Renal cortical epithelial cell (primary cell): ENCODE measurements at places on chromosomes 12 and 14. TPM values are rescaled to one million over a fixed set of nuclear protein-coding genes. Genes with fewer than 3 reads are reported as not detected.

The PTGER2 gene
- 8.7 and 41.3 TPM in 2 replicates for total RNA-seq

The SLC10A1 gene
- not detected in 2 replicates for total RNA-seq

The KLRC2 gene
- total RNA-seq: 0.87 TPM in 1 of 2 replicates, not detected in the other

The PPM1H gene
- total RNA-seq: 27.1 and 36.6 TPM in 2 replicates

DNA sequence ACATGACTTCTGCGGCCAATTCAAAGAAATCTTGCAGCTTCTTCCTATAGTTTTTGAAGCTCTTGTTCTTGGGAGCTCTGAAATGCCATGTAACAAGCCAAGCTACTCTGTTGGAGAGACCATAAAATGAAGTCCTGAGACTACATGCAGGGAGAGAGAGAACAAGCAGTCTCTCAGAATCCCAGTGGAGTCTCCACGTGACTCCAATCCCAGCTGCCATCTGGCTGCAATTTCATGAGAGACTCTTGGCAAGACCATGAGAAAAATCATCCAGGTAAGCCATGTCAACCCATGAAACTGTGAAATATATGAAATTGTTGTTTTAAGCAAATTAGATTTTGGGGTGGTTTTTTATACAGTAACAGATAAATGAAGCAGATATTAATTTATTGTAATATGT is 54.4 kb downstream of the KLRG1 start:
- DNase-seq: no peak

DNA sequence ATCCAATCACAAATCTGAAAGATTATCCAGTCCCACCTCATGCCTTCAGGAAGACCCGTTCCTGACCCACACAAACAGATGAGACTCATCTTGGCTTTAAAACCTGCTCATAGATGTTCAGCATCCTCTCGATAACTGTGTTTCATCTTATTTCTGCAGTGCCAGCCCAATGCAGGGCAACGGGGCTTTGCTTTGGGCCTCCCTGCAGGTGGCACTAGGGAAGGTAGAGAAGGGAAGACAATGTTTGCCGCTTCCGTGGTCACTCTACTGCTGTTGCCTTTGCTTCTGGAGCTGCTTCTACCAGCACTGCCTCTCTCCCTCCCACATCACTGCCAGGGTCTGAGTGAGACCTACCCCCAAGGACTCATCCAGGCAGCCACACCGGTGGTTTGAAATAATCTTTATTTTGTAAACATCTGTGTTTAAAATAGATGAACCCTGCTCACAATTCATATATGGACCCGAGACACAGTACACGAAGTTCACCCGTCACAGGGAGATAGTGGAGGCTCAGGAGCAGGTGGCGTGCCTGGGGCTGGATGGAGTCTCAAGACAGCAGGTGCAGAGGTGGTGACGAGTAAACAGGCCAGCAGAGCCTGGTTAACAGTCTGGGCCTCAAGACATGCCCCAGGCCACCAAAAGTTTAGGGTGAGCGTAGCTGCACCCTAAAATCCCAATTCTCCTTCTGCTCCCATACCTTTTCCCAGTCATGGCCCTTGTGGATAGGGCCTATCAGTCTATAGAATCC is 3.1 kb upstream of the GPX2 start:
- DNase-seq: no peak

The STON2 gene
- 9.9 and 91.9 TPM in 2 replicates for total RNA-seq

- DNase-seq: no peak
These were observed 39.5 kb downstream of the GPR65 start for GRCh38 chr14:88044444-88044758.

The PTPN21 gene
- total RNA-seq: 6.8 and 22.1 TPM in 2 replicates

The TMTC1 gene
- 0.45 and 0.52 TPM in 2 replicates for total RNA-seq

- DNase-seq: no peak
These were observed 2.5 kb downstream of the PPP1R12A start for GRCh38 chr12:79932357-79932756.

The OASL gene
- 0.94 and 4.0 TPM in 2 replicates for total RNA-seq

The ZFP36L1 gene
- total RNA-seq: 158 and 462 TPM in 2 replicates

DNA sequence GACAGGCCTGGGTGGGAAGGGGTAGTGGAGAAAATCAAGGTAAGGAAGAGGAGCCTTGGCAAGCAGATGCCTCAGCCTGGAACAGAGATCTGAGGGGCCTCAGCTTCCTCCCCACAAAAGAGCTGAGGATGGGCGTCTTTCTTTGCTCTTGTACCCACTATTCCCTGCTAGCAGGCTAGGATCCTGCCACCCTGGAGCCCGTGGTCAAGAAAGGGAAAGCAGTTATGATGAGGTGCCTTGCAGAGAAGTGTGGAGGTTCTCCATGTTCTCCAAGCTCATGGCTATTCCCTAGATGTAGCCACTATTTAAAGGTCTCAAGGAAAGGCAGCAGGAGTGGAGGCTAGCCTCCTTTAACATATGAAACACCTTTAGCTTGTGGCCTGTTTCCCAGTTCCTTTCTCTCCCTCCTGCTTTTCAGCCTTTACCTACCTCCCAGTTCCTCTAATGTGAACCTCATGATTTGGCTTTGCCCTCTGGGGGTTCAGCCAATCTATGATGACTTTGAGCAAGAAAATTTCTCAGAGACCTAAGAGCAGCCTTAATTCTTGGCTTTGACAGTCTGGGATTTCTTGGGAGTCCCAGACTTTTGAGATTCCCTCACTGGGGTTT is 1.1 kb downstream of the IKZF4 start:
- no peak for DNase-seq

The ZDHHC22 gene
- total RNA-seq: not detected in 2 replicates

- no peak for DNase-seq
These were observed 84.3 kb downstream of the TMEM30B start for GRCh38 chr14:61196792-61197191.

DNA sequence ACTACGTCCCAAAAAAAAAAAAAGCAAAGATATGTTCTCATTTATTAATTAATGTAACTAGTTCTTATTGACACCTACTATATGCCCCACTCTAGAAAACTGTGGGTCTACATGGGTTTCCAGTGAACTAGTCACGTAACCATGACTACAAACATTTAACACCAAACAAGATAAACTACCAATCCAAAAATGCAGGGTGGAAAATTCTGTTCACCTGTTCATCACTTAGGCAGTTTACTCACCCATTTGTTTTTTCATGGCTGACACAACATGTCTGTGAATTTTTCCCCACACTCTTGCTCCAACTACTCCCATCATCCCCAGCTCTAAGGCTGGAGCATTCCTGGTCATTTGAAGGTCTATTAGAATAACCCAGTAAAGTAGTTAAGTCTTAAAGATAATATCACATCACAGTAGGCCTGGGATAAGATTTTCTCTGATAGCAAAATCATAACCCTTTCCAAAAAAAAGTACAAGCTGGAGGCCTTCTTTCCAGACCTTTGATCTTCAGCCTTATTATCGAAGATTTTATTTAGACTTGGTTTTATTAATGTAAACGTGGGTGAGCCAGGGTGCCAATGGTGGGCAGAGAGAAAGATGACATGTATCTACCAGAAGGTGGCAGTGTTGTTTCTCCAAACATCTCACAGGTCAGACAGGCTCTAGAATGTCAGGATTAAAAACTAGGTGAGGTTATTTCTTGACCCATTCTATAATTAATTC is 61.6 kb upstream of the DAAM1 start:
- DNase-seq: peak; percentile 68

GRCh38 chr14:54364555-54365415 is 32.0 kb upstream of the CDKN3 start:
- DNase-seq: peak; percentile 89

- no peak for DNase-seq
These were observed 1.2 kb downstream of the ESRRB start for GRCh38 chr14:76376878-76377734.

The NGB gene
- 0.35 TPM in 1 of 2 replicates, not detected in the other for total RNA-seq

- DNase-seq: no peak
These were observed 16.6 kb downstream of the NOXRED1 start for GRCh38 chr14:77406718-77407117.

The C12orf60 gene
- 1.2 and 2.3 TPM in 2 replicates for total RNA-seq

GRCh38 chr14:74649673-74650072 is 37.6 kb upstream of the LTBP2 start:
- DNase-seq: peak; percentile 12

The DAZAP2 gene
- total RNA-seq: 88.9 and 170 TPM in 2 replicates

DNA sequence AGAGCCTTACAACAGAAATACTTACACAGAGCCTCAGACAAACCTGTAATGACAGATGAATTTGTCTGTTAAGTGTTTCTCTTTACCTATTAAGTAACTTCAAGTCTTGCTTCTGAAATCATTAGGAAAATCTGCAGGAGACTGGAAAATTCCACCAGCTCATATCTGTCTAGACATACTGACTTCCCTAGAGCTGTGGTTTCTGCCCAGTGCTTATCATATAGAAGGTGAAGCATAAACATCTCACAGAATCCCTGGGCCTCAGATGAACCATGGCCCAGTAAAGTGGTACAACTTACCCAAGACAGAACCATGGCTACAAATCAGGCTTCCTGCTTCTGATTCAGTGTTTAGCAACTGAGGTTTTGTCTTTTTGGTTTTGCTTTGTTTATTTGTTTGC is 91.6 kb downstream of the EGLN3 start:
- DNase-seq: no peak

DNA sequence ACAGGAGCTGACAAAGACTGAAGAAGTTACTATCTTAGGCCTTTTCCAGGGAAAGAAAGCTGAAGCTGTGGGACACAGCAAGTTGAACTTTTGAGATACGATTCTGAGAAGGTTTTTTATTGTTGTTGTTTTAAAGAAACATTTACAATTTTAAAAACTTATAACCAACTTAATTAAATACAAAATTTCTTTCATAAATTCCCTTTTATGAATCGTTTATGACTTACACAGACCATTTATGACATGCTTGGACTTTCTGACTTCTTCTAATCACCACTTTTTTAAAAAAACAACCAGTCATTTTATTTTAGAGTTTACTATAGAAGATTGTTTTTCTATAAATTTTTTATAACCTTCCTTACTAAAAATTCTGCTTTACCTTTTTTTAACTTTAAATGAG is 68.7 kb downstream of the DHRS2 start:
- DNase-seq: no peak

- no peak for DNase-seq
These were observed 125.8 kb downstream of the KTN1 start for GRCh38 chr14:55705651-55706364.

The ZNF664 gene
- total RNA-seq: 82.5 and 106 TPM in 2 replicates

GRCh38 chr14:105207460-105207901 is 26.4 kb upstream of the NUDT14 start:
- no peak for DNase-seq

DNA sequence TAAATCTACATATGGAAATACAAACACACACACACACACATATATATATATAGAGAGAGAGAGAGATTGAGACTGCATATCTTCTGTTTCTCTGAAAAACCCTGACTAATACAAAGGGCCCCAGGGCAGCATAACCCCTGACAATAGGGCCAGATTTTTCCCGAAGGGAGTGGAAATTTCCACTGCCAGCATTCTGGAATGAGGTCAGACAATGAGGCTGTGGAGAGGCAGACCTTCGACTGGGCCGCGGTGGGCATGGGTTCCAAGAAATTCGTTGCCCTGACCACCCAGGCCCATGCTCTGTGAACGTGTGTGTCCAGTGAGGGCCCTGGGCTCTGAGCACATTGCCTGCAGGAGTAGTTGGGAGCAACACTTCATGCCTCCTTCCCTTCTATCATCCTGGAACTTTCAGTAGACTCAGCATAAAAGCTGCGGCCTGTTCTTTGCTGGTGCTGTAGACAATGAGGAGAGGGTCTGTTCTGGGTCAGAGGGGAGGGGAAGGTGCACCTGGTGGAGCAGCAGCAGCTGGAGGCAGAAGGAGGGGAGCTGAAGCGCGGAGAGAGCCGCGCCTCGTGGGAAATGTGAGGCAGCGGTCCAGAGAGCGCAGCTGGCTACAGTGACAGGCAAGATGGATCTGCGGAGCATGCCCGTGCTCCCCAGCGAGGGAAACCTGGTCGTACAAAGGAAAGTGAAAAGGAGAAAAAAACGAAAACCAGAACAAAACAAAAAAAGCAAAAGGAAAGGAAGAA is 25.6 kb upstream of the CCDC60 start:
- DNase-seq: no peak

DNA sequence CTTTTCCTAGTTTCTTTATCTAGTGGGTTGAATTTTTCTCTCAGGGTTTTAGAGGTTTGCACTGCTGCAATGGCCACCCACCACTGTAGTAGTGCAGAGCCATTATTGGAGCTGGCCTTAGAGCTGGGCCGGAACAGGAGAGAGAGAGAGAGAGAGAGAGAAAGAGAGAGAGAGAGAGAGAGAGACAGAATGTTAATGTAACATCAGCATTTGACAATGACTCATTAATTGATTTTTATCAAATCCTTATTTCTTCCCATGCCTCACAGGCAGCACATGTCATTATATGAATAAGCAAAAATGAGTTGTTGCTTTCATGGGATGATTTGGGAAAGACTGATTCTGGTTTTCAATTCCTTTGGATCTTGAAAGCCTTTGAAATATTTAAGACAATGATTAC is 76.3 kb upstream of the PPP4R3A start:
- DNase-seq: no peak
